ENCODE measurements at places on chromosomes 3 and 15.
A peak's percentile ranks its signal among the peaks of the same experiment; 100 is the strongest.

- DNase-seq = peak; percentile 74
Observed at GRCh38 chr3:100269410-100270214, 8.8 kb downstream of the TBC1D23 start.

GRCh38 chr3:38027466-38028465 lies 1.7 kb downstream of the PLCD1 start:
- DNase-seq = no peak

- no peak for DNase-seq
Observed at GRCh38 chr3:177519588-177519987, 322.3 kb upstream of the TBL1XR1 start.

- no peak for DNase-seq
Observed at GRCh38 chr3:10279384-10280176, 13.2 kb downstream of the GHRL start.

DNA sequence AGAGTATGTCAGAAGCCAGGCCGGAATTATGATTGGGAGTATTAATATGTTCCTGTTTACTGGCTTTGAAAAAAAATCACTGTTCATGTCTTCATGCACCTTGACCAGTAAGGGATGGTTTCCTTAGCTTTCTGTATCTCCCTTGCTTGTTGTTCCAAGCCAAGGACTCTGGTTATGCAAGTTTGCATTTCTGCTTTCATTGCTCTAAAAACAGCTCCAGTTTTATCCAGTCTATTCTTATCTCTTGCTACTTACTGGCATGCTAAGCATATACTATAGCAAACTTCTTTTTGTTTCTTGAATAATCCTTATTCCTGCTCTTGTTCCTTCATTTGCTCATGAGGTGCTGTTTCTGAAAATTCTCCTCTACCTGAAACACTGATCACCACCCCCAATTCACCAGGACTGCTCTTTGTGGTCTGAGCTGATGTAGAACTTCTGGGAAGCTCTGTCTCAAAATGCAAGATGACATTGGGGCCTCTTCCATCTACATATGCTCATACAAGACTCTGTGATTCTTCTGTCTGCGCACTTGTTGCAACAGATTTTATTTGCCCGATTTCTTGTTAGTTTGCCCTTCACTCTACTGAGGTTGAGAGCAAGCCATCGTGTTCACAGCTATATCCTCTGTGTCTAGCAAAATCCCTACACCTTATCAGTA lies 173.0 kb downstream of the EBLN2 start:
- no peak for DNase-seq

DNA sequence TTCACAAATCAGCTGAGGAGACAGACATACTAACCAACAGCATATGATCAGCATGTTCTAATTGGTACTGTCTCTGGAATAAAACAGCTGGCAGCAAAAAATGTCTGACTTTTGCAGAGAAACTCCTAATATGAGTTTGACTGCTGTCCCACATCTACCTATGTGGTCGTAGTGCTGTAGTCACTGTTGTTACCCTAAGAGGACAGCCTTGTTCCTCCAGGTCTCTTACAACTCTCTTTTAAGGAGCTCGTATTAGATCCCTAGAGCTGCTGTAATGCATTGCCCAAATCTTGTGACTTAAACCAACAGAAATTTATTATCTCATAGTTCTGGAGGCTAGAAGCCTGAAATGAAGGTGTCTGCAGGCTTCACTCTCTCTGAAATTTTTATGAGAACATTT lies 92.1 kb downstream of the TGFBR2 start:
- DNase-seq = no peak

DNA sequence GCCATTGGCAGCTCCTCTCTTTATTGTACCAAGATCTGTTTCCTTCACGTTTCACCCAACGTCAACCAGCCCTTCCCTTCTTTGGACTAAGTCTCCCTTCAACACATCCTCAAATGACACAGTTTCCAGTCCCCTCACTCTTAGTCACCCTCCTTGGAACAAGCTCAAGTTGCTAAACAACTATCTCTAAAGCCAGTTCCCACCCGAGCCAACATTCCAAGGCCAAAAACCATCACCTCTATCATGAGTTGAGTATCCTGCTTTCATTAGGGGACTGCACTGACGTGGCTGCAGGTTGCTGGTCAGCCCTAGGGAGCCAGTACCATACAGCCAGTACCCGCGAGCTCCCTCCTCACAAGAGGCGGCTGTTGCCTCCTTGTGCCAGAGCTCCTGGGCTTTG lies 73.8 kb downstream of the LIPC start:
- DNase-seq = no peak

DNA sequence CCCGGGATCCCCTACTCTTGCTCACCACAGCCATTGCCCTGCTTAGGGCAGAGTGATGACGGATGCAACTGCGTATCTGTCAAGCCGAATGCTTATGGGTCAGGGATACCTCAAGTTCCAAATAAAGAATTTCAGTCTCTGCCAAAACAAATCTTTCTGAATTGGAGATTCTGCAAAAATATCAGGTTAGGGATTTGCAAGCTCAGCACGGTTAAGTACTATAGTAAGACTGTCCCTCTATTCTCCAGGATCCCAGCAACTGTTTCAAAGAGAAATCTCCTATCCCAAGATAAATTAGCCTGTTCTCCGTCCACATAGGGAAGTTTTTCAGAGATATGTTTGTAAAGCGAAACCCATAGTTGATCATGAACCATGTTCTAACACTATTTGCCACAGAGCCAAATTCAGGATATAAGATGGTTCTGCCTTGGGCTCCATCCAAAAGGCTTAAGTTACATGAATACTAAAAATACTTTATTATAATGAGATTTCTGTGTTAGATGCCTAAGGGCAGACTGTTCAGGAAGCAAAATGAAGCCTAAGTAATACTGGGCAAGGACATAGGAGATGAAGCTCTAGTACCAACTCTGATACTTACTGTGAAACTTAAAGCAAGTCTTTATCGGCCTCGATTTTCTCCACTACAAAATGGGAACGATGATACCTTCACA lies 100.1 kb upstream of the LPP start:
- peak; percentile 48 for DNase-seq
